HFFc6 (cell line): ENCODE measurements at places on chromosomes 12 and 14.
A peak's percentile ranks its signal among the peaks of the same experiment; 100 is the strongest.

DNA sequence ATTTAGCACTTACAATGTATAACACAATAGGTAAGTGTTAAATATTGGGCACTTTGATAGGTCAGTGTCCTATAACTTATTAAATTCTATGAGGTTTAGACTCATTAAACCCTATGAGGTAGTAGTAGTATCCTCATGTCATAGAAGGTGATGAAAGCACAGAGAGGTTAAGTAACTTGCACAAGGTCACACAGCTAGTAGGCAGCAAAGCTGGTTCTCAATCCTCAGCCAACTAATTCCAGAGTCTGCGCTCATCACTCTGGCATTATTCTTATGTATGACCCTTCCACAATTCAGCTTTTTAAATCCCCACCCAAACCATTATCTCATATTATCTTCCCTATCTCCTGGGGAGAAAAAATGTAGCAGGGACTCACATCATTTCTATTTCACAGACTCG, 141.1 kb downstream of the KSR2 start:
- no peak for DNase-seq

GRCh38 chr12:100504804-100505203, 31.1 kb downstream of the NR1H4 start:
- DNase-seq, result no peak

DNA sequence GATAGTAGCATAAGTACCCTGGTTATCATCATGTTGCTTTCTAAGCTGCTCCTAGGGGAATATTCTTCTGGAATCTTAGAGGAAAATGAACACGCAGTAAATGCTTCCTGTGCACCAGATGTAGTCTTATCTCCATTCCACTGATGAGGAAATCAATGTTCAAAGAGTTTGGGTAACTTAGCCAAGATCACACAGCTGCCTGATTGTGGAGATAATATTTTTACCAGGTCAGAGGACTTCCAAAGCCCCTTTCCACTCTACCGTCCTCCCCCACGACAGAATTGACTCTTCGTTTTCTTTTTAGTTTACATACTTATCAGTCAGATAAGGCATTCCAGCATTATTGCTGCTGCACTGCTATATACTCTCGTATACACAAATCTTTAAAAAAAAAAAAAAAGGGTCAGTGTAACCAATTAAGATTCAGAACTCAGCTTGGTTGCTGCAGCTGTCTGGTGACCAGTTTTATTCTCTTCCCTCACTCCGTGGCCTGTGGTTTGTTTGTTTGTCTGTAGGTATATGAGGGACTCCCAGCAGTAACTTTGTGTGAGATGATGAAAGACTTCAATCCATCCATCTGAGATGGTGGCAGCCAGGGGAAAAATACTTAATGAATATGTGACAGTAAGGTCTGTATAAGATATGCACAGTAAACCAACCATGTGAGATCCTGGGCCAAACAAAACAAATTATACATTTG, 110.5 kb downstream of the TGFB3 start:
- DNase-seq, result no peak

- DNase-seq, result peak; percentile 69
Measured at GRCh38 chr12:8687846-8688601, 9.8 kb upstream of the RIMKLB start.

DNA sequence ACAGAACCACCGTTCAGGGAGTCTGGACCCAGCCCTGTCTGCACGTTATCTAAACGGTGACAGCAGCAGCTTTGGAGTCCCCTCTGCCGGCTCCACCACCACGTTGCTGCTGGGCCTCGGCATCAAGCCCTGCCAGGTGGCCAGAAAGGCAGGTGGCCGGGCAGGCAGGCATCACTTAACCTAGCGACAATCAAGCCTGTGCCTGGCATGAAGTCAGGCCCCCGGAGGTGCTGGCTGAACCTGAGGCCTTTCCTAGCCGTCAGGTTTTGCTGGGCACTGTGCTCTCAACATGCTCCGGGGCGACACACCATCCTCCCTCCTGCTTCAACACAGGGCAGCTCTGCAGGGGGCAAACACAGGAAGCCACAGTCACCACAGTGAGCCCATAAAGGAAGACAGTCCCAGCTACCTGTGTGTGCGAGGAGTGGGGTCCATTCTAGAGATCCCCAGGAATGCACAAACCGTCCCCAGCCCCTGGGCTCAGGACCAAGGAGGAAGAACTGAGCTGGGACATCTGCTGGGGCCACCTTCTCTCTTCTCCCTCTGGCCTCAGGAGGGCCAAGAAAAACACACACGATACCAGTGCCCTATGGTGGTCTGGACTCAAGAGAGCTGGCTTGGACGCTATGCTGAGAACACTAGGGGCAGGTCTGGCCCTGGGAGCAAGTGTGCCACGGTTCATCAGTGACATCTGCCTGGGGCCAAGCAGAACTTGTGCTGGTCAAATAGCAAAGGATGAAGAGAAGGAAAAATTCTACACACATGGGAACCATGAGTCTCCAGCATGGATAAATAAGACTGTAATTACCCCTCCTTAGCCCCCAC, 44.7 kb downstream of the CCDC88C start:
- no peak for DNase-seq

DNA sequence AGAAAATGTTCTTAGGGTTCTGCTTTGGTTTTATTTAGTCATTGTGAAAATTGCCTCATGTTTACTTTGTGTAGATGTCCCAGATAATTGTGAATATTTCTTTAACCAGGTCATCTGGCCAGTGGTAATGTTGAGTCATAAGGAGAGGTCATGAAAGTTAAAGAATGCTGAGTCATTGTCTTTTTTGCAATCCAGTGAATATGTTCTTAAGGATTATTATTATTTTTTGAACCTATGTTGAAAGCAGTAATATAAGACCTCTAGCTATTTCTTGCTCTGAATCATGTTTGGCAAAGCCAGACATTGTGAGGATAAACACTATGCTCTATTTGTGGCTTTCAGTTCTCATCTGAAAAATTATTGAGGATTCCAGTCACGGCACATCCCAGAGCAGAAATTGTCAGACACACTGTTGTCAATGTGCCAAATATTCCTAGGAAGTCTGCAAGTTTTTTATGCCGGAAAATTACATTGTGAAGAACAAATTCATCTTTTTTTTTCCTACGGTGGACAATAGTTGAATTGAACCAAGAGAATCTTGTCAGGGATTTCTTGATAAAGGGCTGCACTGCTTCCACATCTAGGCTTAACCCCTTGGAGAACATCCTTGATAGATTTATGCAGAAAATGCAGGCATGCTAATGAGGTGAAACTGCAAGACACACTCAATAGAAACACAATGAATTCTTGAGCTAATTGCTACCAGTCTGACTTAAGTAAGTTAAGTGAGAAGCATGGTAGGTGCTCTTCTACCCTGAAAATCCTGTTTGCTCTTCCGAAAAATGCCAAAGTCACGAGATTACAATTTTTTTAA, 369.6 kb downstream of the ATP23 start:
- DNase-seq, result peak; percentile 99

GRCh38 chr12:40171501-40171900, 53.3 kb upstream of the LRRK2 start:
- no peak for DNase-seq

DNA sequence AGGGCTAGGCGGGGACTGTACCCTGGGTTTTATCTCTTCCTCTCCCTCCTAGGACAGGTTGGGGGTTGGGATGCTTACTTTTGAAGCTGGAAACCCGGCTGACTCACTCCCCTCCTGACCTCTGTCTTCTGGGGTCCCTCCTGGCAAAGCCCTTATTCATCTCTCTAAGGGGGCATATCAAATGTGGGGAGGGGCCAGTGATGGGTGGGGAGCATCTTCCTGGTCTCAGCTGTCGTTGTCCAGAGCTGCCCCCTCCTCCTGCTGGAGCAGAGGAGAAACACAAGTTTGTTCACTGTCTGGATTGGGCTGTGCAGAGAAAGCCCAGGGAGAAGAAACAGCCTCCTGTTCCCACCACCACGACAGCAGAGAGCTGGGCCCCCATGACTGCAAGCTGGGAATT, 85.8 kb downstream of the TNFAIP2 start:
- DNase-seq, result no peak

DNA sequence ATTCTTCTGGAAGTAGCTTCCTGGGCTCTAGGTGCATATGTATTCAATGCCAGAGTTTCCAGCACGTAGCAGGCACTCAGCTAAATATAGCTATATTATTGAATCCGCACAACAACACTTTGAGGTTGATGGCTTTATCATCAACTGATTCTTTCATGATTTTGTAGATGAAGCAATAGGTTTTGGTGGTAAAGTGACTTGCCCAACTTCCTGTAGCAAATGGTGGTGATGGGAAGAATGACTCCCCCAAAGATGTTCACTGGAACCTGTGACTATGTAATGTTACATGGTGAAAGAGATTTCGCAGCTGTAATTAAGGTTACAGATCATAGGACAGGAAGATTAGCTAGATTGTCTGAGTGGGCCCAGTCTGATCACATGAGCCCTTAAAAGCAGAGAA, 3.2 kb downstream of the TDRD9 start:
- DNase-seq, result no peak

GRCh38 chr12:67515679-67516340, 132.7 kb upstream of the DYRK2 start:
- DNase-seq, result no peak

- DNase-seq, result no peak
Measured at GRCh38 chr12:91763654-91764370, 381.8 kb downstream of the BTG1 start.

GRCh38 chr12:116635487-116635886, 76.3 kb downstream of the MAP1LC3B2 start:
- DNase-seq, result no peak

DNA sequence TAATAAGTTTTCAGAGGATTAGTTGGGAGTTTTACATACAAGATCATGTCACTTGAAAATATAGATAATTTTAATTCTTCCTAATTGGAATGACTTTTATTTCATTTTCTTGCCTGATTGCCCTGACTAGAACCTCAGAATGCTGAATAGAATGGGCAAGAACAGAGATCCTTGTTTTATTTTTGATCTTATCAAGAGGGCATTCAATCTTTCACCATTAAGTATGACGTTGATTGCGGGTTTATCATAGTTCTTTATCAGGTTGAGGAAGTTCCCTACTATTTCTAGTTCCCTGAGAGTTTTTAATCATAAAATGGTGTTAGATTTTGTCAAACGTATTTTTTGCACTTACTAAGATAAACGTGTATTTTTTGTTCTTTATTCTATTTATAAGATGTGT, 124.3 kb downstream of the DICER1 start:
- no peak for DNase-seq

GRCh38 chr14:53037016-53037415, 86.2 kb upstream of the FERMT2 start:
- DNase-seq, result no peak

DNA sequence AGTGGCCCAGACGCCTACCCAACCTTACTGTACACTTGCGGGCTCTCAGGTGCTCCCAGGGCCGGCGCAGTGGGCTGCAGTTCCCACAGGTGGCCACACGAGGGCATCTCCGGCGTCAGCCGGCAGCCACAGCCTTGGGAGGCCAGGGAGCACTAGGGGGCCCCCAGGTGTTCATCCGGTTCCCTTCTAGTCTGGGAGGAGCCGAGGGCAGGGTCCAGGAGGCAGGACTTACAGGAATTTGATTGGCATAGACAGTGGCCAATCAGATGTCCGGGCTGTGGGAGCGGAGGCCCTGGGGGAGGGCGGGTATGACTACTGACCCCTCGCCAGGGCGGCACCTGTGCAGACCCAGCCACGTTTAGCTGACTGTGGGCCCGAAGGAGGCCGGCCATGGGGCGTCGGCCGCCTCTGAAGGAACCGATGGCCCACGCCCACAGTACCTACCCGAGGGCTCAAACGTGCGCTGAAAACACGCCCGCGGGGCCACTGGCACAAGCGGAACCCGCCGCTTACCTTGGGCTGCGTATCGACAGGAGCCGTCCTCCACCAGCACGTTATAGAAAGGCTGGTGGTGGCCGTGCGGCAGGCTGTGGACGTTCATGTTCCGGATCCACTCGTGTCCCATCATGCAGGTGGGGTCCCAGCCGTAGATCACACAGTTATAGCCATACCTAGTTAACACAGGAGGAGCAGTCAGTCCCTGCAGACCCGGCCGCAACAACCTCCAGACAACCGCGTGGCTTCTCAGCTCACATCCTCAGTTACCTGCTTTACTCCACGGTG, 34.8 kb downstream of the FBXO21 start:
- DNase-seq, result peak; percentile 22
